Adrenal gland (tissue), 19 donors: ENCODE measurements at places on chromosomes 7 and 10.

DNA sequence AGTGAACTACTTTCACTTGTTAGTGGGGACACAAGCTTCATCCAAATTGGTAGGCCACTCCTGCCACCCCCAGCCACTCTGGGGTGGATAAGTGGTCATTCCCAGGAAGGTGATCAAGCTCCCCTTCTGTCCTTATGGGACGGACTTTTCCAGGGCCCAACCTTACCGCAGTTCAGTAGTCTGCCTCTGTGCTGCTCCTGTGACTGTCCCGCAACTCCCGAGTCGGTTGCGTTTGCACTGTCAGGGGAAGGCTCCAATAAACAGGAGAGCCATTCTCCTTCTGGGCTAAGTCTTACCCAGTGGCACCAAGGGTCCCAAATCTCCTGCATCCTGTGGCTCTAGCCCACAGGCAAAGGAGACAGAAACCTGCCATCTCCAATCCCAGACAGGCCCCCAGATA, 7.4 kb upstream of the ZNF33A start:
- no peak for DNase-seq

DNA sequence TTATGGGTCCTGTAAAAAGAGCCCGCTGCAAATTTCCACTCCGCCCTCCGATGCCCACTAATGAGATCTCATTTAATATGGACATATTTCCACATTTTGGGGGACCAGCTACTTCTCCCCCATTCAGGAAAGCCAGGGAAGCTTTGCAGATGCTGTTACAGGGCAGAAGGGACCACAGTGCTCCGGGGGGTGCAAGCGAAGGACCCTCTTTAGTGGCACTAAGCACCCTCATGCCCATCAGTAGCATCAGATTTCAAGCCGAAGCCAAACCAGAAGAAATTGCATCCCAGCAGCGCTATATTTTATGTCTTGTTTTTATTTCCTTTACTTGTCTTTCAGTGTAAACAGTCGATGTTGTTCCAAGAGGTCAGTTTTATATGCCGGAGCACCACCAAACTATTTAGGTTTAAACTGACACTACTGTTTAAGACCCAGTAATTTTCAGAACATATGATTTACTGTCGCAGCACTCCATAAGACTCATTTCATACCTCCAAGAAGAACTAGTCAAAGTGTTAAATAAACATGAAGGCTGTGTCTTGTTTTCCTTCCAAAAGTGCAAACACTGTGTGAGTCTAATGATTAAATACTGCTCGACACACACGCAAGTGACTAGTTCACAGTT, 122.2 kb upstream of the MGMT start:
- no peak for DNase-seq

DNA sequence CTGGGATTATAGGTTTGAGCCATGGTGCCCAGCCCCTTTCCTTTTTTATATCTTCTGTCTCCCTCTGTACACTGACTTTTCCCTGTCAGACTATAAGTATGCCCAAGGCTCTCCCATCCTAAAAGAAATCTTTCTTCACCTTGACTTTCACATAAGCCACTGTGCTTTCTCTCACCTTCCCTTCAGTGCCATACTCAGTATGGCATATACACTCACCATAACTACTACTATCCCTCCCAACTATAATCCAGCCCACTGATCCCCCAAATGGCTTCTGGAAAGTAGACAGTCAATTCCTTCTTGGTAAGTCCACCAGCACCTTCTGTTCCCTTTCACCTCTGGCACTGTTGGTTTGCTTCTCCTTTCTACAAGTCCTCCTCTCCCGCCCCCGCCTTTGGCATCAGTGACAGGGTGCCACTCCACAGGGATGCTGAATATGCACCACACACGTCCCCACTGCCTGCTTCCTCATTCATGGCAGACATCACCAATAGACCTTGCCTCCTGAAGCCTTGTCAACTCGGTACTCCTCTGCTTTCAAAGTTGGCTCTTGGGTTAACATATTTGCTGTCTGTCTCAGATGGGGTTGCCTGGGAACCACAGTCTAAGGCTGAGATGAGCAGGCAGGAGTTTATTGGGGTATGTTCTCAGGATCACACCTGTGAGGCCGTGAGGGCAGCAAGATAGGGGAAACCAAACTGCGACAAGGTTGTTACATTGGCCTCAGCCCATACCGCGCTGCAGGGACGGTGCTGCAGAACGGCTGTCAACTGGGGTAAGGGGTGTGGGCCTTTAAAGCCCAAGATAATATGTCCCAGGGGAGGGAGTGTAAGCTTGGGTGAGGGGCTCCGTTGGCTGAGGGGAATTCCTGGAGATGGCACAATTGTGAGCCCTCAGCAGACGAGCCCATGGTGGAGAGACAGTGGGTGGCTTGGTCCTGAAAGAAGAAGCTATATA, 7.2 kb upstream of the PSAP start:
- no peak for DNase-seq

DNA sequence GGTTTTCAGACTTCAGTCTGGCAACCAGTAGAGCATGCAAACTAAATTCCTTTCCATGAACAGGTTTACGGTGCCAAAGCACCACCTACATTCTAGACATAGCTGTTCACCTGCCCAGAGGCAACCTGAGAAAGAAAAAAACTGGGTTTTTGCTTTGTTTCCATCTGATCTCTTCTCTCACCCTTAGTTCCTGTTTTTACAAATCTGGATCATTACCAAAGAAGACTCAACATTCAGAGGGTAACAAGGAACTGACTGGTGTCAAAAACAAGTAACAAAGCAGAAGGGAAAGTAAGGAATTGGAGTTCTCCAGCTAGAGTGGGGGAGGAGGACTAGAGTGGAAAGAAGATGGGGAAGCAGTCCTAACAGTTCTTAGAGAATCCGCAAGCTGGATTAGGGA, 36.4 kb downstream of the CPVL start:
- DNase-seq: peak; percentile 5

DNA sequence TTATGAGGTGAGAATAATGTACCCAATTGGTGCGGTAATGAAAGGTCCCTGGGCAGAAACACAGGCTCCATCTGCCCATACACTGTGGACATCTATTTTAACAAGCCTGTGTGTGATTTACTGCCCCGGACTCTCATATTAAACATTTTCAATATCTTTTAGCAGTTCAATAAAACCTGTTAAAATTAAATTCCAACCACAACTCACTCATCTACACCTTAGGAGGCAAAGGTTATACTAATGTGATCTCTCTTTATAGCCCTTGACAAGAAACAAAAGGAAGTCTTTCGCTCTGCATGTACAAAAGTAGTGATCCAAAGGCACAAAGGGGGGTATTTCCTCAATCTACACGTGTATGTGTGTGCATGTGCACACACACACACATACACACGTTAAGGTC, 186.0 kb downstream of the PARD3 start:
- DNase-seq: no peak

- no peak for DNase-seq
Measured at GRCh38 chr7:142436601-142437000, 178.7 kb upstream of the PRSS58 start.

GRCh38 chr7:154913638-154914307, 89.2 kb downstream of the PAXIP1 start:
- peak; percentile 88 for DNase-seq

DNA sequence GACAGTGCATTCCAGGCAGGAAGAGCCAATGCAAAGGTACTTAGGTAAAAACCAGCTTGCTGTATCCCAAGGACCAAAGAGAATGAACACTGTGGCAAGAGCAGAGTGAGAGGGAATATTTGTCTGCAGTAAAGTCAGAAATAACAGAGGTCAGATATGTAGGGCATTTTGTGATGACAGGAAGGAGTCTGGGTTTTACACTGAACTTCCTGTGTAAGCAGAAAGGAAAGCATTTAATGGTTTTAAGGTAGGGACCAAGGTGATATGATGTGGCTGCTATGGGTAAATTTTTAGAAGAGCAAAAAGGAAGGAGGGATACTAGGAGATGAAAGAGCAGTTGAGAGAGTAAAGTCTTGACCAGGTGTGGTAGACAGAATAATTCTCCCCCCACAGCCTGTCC, 10.1 kb downstream of the ABCB1 start:
- no peak for DNase-seq

GRCh38 chr10:28993056-28993455, 295.8 kb upstream of the LYZL1 start:
- no peak for DNase-seq

DNA sequence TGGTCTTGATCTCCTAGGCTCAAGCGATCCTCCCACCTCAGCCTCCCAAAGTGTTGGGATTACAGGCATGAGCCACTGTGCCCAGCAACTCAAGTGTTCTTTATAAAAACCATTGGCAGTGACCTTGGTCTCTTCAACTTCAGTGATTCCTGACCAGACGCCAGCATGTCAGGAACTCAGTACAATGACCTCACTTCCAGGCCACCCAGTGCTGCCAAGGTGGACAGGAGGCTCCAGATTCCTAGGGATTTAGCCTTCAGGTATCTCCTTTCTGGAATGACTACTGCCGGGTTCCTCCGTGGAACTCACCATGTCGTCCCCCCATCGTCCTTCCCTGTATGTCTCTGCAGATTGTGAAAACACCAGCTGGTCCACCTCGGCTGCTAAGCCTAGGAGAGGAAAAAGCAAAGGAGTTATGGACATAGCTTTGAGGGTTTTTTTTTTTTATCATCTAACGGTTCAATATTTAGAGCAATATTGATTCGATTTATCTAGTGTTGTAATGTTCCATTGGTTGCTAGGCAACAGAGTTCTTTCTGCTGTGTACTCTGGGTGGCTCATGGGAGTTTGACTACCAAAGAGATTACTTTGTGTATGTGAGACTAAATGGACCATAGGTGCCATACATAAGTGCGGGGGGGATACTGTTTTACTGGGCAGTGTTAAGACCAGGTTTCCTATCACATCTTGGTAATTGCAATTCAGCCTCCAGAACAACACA, 425.8 kb upstream of the AUTS2 start:
- no peak for DNase-seq

DNA sequence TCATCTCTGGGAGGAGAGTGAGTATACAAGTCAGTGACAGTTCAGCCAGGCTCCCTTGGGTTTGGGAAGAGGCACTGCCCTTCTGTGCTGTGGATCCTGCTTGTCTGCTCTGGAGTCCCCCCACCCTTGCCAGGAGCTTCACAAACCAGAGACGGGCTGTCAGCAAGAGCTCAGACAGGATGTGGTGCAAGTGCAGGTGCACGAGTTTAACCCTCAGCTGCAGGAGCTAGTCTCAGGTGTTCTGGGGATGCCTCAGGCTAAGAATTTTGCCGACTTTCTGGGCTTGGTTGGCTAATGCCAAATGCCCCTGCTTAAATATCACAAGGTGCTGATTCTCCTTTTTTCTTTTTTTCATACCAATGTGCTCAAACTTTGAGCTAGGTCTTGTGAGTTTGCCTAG, 22.3 kb downstream of the ZNF783 start:
- DNase-seq: no peak

- DNase-seq: no peak
Measured at GRCh38 chr10:131920693-131921092, 19.9 kb downstream of the PPP2R2D start.
